ENCODE measurements at places on chromosomes 6 and 20. TPM values are rescaled to one million over a fixed set of nuclear protein-coding genes. Genes with fewer than 3 reads are reported as not detected.

GPSM3 gene
- 82.2 TPM for polyA plus RNA-seq

DNA sequence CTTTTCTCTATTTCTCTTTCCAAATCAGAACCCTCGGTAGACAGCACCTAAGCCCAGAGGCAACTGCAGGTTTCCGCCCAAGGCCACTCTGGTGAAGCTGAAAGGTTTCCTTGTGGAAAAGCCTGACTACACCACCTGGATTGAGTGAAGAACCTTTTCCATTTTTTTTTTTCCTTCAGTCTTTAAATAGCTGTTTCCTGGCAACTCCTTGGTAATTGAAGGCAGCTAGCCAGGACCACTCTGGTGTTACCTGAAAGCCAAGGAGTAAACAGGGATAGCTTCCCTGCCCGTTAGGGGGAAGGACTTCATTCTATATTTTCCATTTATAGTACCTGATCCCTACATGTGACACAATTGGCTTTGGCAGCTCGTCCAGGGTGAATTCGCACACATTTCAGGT is 1238.4 kb downstream of the GRIK2 start:
- no peak overlapping the region for H3K4me3 ChIP-seq
- no peaks in the 10 kb centered on the region for H3K27me3 ChIP-seq
- H3K4me1 ChIP-seq: no peaks in the 10 kb centered on the region

GPR6 gene
- polyA plus RNA-seq: not detected

DNA sequence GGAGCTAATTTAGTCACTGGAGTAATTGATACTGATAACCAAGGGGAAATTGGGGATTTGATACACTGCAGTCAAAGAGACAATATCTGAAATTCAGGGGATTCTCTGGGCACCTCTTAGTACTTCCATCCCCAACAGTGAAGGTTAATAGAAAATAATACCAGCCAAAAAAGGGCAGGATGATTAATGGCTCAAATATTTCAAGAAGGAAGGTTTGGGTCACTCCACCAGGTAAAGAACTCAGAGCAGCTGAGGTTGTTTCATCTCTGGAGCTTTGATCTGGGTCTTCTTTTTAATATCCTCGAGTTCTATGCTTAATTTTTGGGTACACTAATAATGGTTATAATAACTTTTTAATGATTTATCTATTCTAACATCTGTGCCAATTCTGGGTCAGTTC is 70.8 kb downstream of the CDKAL1 start:
- no peak overlapping the region for H3K4me3 ChIP-seq
- peaks cover 27% of the 10 kb centered on the region for H3K36me3 ChIP-seq
- DNase-seq: no peak
- H3K4me1 ChIP-seq: peaks cover 2% of the 10 kb centered on the region

DNA sequence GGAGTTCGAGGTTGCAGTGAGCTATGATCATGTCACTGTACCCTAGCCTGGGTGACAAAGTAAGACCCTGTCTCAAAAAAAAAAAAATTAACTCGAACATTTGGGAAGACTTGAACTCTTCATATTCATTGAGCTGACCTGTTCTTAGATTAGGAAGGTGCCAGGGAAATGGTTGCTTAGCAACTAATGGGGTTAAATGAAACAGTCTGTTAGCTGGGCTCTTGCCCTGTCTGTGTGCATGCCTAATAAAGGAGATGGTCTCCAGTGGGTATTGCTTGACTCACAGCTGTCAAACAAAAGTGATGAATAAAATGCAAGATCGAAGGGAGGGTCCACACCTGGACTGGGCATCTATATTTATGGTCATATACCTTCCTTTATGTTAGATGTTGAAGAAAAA is 101.8 kb downstream of the KLHL32 start:
- H3K27me3 ChIP-seq: peaks cover 2% of the 10 kb centered on the region
- no peaks in the 10 kb centered on the region for H3K4me1 ChIP-seq
- no peak for DNase-seq
- H3K4me3 ChIP-seq: no peak overlapping the region

NKX2-4 gene
- polyA plus RNA-seq: not detected

DNA sequence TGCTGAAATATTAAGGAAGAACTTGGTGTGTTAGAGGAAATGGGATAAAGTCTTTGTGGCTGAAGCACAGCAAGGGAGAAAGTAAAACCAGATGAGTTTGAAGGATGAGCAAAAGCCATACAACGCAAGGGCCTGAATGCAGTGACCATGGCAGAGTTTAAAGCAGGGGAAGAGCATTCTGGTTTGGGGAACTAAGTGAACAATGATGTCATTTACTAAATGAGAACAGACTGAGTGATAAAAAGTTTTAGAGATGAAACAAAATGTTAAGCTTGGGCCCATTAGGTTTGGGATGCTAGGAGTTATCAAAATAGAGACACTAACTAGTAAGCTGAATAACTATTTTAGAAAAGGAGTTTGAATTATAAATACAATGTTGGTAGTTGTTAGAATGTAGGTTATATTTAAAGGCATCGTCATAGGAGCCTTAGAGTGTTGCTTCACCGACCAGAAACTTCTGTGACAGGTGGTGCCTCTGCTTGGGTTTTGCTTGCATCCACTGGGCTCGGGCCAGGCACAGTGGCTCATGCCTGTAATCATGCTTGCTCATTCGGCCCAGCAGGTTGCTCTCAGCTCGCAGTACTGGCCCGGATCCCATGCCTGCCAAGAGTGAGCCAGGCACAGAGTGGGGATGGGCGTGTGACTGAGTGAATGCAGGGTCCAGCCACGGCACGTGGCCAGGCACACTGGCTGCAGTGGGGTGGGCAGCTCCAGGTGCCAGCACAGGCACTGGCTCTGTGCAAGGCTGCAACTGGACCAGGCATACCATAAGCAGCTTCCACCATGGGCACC is 37.4 kb upstream of the OPRM1 start:
- no peaks in the 10 kb centered on the region for H3K27me3 ChIP-seq
- H3K36me3 ChIP-seq: no peaks in the 10 kb centered on the region
- no peak overlapping the region for H3K4me3 ChIP-seq
- H3K4me1 ChIP-seq: no peaks in the 10 kb centered on the region
- DNase-seq: no peak

DNA sequence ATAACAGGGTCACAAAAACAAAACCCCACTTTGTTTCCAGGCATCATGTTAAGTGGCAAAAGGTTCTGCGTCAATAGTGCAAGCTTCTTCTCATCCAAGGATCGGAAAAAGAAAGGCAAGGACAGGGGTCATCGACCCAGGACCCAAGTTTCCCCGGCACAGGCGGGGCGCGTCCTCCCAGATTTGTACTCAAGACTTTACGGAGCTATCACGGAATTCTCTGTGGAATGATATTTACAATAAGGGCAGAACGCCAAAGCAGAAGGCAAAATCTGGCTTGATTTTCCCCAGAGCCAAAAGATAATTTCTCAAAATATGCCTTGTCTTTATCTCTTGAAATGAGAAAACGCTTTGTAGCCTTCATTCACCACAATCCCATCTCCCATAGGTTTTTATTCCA is 25.5 kb downstream of the PDE10A start:
- H3K36me3 ChIP-seq: no peaks in the 10 kb centered on the region
- no peak for DNase-seq
- H3K4me1 ChIP-seq: no peaks in the 10 kb centered on the region
- no peak overlapping the region for H3K4me3 ChIP-seq
- H3K27ac ChIP-seq: no peak overlapping the region
- peaks cover 3% of the 10 kb centered on the region for H3K27me3 ChIP-seq

BEND6 gene
- polyA plus RNA-seq: not detected

DNA sequence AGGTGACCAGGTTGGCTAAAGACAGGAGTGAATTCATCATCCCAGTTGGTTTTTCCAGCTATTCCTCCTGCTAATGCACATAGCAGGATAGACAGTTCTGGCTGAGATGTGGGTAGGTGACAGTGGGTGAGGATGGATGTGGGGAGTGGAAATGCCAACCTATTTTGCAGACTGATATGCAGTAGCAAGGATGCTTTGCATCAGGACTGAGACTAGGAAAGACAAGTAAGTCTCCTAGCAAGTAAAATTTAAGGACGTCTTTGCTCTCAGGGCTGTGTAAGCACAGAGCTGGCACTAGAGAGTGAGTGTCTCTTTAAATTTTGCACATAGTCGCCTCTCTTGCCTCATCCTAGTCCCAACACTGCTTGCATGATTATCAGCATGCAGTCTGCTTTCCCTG is 368.1 kb upstream of the PLCB4 start:
- H3K27me3 ChIP-seq: peaks cover 2% of the 10 kb centered on the region
- peaks cover 13% of the 10 kb centered on the region for H3K36me3 ChIP-seq
- DNase-seq: no peak
- no peak overlapping the region for H3K4me3 ChIP-seq
- H3K4me1 ChIP-seq: no peaks in the 10 kb centered on the region
